ENCODE measurements at places on chromosomes 4 and X.

DNA sequence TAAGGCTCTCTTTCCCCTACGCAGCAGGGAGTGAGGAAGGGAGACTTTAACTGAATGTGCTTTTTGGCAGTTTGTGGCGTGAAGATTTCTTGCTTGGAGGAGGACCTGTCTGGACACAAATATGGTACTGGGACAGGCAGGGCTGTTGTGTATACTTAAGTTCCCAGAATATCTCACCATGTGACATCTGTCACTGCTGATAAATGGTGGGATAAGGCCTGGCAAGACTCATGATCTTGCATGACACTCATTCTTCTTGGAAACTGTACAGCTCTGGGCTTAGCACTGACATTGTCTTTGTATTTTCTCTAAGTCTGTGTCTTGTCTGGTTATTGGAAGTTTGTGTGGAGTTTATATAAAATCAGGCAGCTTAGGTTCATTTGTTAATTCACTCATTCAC, 93.1 kb downstream of the STK32B start:
- no peak for DNase-seq

DNA sequence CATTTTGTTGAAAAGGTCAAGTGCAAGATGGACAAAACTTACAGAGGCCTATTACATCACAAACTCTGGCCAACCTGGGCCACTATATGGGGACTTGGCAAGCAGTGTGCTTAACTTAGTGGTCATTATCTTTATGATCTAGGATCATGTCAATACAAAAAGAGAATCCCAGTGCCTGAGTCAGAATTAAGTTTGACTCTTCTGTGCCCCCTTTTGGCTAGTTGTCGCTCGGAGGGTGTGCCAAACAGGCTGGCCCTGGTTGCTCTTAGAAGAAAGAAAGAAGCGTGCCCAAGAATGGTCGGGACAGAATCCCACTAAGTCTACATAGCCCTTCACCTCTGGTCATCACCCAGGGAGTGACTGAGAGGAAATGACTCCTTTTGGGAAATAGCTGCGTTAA, 100.1 kb downstream of the EIF4E start:
- no peak for DNase-seq

- DNase-seq = no peak
Observed at GRCh38 chrX:126799059-126799458, 20.5 kb upstream of the PRR32 start.

DNA sequence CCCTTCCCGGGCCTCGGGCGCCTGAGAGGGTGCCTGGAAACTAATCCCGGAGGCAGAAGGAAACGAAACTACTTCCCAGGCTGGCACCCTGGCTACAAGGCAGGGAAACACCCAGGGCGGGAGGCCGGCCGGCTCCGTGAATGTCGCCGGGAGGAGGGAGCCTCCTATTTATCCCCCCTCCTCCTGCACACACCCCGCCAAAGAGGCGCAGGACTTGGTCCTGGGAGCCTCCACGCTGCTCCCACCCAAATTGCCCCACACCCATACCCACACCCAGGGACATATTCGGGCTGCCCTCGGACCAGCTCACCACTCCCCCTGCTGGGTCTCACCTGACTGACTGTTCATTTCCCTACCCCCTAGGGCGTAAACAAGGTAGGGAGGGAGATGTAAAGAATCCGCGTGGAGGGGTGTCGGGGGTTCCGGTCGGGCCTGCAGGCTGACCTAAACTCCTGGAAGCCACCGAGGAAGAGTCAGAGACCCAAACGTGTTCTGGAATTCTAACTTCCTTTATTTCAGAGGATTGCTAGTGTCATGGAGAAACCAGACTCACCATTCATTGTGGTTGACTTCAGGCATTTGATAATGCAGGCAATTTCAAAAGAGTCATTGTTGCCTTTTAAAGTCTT, at the start of gene BTC:
TSS of gene BTC (minus strand) at position 142 of the 629 bp plus-strand sequence. CDS start 198 bp downstream, outside the sequence.
- no peak for DNase-seq
